MCF 10A (cell line): ENCODE measurements at places on chromosomes 2 and 18. TPM values are rescaled to one million over a fixed set of nuclear protein-coding genes. Genes with fewer than 3 reads are reported as not detected.
A peak's percentile ranks its signal among the peaks of the same experiment; 100 is the strongest.

DNA sequence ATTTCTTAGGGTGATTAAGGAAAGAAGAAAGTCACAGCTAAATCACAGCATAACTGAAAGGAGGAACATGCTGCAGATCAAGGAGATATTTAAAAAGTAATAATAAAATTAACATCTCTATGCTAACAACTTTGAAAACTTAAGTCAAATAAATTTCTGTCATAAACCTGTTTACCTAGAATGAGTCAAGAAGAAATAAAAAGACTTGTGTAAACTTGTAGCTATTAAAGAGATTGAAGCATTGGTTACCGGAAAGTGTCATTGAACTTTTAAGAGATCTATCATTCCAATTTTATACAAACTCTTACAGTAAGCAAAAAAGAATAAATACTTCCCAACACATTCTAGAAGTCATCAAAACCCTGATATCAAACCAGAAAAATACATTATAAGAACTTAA is 520.1 kb upstream of the SYT4 start:
- no peak for DNase-seq

DNA sequence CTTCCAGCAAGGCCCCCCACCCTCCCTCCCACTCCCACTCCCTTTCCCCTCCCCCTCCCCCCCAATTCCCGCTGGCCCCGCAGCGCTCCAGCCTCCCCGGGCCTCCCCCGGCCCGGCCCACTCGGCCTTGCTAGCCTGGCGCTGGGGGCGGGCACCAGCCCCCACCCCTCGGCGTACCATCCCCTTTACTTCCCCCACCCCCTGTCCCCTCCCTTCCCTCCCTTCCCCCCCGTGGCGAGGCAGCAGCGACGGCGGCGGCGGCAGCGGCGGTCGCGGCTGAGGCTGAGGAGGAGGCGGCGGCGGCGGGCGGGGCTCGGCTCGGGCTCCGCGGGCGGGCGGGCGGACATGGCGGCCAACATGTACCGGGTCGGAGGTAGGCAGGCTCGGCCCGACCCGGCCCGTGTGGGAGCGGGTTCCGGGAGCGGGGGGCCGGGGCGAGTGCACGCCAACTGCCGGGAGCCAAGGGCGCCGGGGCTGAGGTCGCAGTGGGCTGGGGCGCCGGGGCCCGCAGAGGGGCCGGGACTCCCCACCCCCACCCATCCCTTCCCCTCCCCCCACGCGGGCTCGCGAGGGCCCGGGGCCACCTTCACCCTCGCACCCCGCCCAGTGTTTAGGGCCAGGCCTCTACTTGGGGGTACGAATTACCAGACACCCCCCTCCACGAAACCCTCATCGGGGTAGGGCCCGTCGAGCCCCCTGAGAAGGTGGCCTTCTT is at the start of gene MTA3:
Gene MTA3, plus strand, starts transcription at position 232 of the 715 bp plus-strand sequence. Its CDS starts 114 bp downstream, at position 346.
- DNase-seq = peak; percentile 33

GRCh38 chr18:48645427-48646002 is 106.7 kb downstream of the CTIF start:
- DNase-seq = no peak

DNA sequence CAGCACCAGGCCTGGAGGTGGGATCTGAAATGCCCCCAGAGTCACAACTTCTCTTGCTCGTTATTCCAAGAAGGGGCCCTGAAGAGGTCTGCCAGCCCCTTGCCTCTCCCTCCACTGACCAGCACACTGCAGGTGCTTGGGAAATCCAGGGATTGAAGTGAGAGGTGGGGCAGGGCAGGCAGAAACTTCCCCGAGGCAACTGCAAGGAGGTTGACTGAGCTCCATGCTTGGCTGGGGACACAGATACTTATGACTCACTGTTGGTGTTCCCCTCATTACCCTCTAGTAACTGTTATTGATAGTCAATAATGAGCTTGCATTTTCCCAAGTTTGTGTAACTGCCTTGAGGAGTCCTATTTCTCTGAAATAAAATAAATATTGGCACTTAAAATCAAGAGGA is 47.5 kb downstream of the MARCO start:
- DNase-seq = peak; percentile 90

GRCh38 chr2:121605820-121606733 is 43.2 kb downstream of the CLASP1 start:
- DNase-seq = no peak

DNA sequence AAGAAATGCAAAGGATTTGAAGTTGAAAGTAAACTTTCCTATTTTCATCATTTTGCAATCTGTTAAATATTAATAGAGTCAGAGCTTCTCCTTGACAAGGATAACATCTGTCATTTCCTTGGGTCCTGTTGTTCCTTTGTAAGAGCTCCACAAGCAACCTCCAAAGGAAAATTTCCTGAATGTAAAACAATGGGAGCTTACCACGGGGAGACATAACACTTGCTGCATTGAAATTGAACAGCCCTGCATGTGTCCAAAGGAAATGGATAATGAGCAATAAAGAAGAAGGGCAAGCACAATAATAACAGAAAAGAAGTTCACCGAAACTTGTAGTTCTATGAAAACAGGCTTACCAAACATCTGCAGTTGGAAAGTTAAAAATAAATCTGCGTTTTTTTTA is 42.0 kb upstream of the SCG2 start:
- no peak for DNase-seq

- no peak for DNase-seq
Observed at GRCh38 chr18:24801001-24801400, 340.6 kb downstream of the HRH4 start.

DNA sequence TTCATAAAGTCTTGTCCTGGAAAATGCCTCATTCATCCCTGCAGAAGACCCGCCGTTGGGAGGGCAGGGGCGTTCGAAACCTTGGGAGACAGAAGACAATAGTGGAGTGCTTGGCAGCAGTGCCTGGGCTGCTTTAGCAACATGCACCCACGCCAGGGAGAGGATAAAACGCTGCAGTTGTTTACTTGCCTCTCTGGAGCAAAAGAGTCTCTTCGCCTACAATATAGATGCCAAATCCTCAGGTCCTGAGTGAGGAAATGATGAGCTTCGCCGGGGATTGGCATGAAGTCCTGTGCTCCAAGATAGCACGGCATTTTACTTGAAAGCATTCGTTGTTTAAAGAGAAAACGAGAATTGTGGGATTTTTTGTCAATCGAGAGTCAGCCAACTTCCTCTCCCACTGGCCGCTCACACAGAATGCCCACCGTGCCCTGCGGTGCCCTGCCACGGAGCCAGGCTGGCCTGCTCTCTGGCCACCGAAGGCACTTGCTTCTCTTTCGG is 152.5 kb upstream of the POU3F3 start:
- no peak for DNase-seq

- peak; percentile 42 for DNase-seq
Observed at GRCh38 chr2:152047824-152048471, 50.9 kb downstream of the CACNB4 start.

DNA sequence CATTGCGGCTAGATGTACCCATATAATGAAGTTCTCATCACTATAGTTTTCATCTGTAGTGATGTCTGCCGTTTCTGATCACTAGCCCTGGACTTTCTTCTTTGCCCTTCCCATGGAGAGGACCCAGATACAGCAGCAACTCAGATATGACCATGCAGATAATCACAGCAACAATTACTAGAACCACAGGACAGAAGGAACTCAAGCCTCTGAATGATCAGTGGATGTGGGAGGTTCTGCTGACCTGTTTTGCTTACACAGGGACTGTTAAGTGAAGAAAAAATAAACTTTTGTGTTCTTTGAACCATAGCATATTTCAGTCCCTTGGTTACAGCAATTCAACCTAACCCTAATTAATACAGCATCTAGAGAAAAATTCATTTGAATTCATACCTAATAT is 62.7 kb downstream of the ACVR1 start:
- no peak for DNase-seq

GRCh38 chr2:54572262-54572635 is 116.1 kb downstream of the SPTBN1 start:
- peak; percentile 77 for DNase-seq

GRCh38 chr2:14619441-14619840 is 13.1 kb upstream of the LRATD1 start:
- no peak for DNase-seq

GRCh38 chr2:114929225-114929624 is 486.8 kb downstream of the DPP10 start:
- DNase-seq = no peak

- DNase-seq = no peak
Observed at GRCh38 chr2:40144022-40144421, 307.9 kb downstream of the SLC8A1 start.

GRCh38 chr2:15943378-15944280 is 3.3 kb downstream of the MYCN start:
- DNase-seq = no peak

DNA sequence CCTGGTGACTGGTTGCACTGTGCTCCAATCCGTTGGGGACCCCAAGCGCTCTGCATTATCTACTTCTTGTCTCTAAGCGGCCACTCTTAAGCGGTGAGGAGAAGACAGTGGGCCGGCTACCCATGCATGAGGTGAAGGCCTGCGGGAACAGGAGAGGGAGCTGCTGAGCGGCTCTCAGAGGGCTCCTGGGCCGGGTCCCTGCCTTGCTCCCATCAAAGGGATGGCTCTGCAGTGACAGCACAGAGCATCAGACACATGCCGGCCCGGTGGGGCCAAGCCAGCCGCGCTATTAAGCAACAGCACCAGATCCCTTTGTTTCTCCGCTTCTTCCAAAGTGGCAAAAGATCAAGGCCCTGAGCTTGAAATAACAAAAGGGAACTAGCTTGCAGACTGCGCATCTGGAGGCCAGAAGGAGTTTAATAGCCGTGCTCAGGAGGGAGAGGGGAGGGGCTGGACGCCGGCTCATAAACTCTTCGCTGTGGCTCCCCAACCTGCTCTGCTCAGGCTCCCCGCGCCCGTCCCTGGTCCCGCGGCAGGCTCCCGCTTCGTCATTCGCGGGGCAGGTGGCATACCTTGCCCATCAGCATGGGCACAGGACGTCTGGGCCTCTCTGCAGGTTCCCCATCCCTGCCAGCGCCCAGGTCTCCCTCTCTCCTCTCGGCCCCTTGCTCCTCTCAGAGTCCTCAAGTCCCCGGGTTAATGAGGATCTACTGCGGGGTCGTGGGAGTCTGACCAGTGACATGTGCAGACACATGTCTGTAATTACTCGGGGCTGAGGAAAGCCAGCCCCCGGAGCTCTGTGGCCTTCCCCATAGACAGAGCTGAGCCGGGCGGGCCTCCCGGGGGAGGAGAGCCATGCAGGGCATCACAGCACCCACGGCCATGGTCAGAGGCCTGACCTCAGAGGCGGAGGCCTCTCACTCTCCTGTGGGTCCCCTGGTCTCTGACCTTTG is 96.7 kb downstream of the ASB1 start:
- no peak for DNase-seq

GRCh38 chr18:7545734-7546133 is 21.4 kb upstream of the PTPRM start:
- DNase-seq = peak; percentile 58

- DNase-seq = no peak
Observed at GRCh38 chr18:77750006-77750405, 500.4 kb downstream of the GALR1 start.

- no peak for DNase-seq
Observed at GRCh38 chr2:2222931-2223330, 108.1 kb downstream of the MYT1L start.

DNA sequence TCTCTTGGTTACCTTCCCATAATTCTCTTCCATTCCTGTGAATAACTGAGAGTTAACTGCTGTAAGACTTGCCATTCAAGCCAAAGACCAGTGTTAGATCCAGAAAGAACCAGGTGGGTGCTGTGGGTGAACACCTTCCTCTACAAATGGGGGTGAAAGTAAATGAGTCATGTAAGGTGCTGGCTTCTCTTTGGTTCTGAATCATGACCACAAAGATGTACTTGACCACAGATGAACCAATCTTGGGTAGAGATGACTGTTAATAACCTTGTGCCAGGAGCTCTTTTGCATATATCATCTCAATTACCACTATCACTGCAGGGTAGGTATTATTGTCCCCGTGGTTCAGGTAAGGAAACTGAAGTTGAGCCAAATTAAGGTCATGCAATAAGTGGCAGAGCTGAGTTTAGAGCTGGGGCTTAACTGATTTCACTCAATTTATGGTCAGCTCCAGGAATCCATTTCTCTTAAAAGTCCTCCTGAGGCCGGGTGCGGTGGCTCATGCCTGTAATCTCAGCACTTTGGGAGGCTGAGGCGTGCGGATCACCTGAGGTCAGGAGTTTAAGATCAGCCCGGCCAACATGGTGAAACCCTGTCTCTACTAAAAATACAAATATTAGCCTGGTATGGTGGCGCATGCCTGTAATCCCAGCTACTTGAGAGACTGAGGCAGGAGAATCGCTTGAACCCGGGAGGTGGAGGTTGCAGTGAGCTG is 244.9 kb upstream of the CXCR4 start:
- peak; percentile 46 for DNase-seq

GRCh38 chr2:54365661-54366060 is 90.5 kb upstream of the SPTBN1 start:
- no peak for DNase-seq

DNA sequence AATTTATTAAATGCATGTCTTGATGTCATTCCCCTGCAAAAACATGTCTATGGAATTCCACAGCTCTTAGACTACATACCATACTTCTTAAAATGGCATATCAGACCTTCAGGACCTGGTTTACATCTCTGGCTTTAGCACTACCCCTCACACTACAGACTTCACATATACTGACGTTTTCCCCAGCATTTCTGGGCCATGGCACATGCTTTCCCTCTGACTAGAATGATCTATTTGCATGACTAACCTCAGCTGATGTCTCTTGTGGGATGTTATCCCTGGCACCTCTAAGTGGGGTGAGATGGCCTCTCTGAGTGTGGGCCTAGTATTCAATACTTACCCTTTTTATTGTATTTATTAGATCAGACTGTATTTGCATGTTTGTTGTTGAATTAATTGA is 381.6 kb downstream of the ERBB4 start:
- no peak for DNase-seq

Gene MPHOSPH10
- total RNA-seq = 31.4 and 32.8 TPM in 2 replicates

Gene CPSF3
- total RNA-seq = 51.0 and 51.6 TPM in 2 replicates

Gene KCNK3
- total RNA-seq = not detected in 2 replicates

Gene HNRNPA3
- 142 and 179 TPM in 2 replicates for total RNA-seq

Gene PLB1
- 0.91 and 1.8 TPM in 2 replicates for total RNA-seq

Gene HOXD13
- not detected in 2 replicates for total RNA-seq

Gene PLA2R1
- total RNA-seq = 7.5 and 8.4 TPM in 2 replicates

Gene GPR148
- total RNA-seq = not detected in 2 replicates

Gene ATF2
- total RNA-seq = 58.5 and 63.9 TPM in 2 replicates

Gene IL1RL2
- not detected in 2 replicates for total RNA-seq

Gene STARD6
- not detected in 2 replicates for total RNA-seq

Gene LYPD6
- total RNA-seq = 2.0 and 3.2 TPM in 2 replicates

Gene RGPD4
- 0.10 and 0.14 TPM in 2 replicates for total RNA-seq
